ENCODE measurements at places on chromosomes 12 and 14.

DNA sequence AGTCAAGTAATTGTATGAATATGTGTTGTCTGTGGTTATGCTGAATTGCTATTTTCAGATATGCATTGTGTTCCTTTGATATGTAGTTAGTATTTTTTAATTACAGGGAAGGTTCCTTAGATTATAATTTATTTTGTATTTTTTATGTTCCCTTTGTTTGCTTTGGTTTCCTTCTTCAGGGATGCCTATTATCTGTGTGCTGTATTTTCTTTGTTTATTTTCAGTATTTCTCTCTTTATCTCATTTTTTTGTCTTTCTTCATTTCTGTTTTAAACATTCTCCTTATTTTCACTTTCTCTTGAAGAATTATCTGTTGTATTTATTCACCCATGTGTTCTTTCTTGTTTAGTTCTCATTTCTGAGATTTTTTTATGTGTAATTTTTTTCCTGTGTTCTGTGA lies 163.1 kb downstream of the EMP1 start:
- DNase-seq, result no peak

DNA sequence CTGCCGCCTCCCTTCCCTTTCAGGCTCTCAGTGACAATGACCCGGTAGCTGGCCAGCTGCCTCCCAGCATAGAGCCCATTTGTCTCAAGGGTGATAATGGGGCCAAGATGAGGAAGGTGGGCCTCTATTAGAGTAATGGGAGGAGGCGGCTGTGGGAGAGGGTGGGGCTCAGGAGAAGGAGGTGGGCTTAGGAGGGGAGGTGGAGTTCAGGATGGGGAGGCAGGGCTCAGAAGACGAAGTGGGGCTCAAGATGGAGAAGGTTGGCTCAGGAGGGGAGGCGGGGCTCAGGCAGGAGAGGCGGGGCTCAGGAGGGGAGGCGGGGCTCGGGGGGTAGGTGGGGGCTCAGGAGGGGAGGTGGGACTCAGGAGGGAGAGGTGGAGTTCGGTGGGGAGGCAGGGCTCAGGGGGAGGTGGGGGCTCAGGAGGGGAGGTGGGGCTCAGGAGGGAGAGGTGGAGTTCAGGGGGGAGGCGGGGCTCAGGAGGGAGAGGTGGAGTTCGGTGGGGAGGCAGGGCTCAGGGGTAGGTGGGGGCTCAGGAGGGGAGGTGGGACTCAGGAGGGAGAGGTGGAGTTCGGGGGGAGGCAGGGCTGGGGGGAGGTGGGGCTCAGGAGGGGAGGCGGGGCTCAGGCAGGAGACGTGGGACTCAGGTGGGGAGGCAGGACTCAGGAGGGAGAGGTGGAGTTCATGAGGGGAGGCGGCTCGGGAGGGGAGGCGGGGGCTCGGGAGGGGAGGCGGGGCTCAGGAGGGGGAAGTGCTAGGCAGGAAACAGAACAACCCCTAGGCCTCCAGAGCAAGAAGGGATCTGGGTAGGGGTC lies 36.8 kb downstream of the IQSEC3 start:
- DNase-seq, result peak; percentile 34

DNA sequence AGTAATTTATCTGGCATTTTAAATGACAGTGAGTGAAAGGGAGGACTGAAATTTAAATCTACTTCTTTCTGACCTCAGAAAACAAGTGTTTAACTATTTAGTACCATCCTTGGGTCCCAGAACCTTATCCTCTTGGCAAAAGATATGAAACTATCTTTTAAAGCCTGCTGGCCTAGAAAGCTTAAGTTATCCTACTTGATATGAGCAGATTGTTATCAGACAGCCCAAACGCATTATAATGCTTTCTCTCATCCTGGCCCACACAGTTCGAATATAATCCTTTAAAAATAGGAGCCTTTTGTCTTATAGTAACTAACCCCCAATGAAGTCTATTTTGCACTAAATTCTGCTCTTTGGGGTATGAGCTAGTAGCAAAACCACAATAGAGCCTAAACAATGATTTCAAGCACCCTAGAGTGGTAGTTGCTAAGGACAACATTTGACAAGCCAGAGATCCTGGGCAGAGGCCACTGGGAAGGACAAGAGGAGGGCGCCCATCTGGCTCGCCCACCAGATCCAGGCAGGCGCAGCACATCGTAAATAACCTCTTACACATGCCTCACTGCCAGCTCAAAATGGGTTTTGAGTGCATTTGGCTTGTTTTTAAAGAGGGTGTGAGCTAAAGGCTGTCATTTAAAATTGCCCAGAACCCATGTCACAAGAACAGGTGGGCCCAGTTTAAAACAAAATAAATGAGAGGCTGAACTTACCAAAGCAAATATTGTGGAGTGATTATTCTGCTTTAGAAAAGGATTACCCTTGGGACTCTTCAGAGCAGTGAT lies 37.7 kb upstream of the CRY1 start:
- no peak for DNase-seq

- no peak for DNase-seq
Measured at GRCh38 chr14:37232907-37233481, 35.3 kb downstream of the MIPOL1 start.

DNA sequence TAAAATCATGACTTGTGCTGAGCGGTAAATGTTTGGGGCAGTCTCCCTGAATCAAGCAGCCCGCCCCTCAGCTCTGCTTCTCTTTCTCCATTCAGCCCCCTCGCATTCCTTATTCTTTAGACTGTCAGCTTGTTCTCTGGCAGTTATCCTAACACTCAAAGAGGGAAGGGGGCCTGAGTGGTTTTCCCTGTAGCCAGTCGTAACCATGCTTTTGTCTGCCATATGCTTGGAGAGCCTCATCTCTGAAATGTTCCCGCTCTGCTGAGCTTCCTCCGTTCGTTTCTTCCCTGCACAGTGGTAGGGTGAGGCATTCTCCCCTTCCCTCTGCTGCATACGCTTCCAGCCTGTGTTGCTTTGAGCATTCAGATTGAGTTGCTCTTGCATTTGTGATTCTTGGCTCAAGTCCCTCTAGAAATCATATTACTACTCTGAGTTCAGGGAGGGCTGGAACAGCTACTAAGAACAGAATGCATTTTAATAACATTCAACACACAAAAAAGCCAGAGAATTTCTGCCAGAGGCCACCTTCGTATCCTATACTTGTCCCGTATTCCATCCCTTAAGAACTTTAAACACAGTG lies 119.7 kb downstream of the FBXL14 start:
- DNase-seq, result no peak

- no peak for DNase-seq
Measured at GRCh38 chr12:50401500-50402081, 906 bp downstream of the LARP4 start.

DNA sequence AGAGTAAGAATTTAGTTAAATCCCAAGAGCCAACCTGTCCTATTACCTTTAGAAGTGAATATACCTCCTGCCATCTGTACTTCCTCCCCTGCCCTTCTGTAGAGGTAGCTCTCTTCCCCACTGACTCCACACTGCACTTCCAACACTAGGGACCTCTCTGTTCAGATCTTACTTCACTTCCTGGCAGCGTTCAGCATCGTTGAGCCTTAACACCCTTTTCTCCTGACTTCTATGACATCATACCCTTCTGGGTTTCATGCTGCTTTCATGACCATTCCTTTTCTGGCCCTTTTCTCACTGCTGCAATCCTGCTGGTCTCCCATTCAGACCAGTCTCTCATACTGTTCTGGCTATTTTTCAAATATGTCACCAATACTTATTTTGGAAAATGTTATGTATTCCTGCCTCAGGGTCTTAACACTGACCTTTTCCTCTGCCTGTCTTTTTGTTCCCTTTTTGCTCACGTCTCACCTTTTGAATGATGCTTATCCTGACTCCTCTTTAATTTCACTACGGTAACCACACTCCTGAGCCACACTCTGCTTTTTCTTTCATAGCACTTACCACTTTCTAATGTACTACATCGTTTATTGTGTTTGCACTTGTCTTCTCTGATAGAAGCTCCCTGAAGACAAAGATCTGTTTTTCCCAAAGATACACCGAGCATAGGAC lies 67.6 kb downstream of the PLEKHA5 start:
- DNase-seq, result no peak

GRCh38 chr12:54238531-54238930 lies 41.4 kb downstream of the CBX5 start:
- DNase-seq, result no peak

DNA sequence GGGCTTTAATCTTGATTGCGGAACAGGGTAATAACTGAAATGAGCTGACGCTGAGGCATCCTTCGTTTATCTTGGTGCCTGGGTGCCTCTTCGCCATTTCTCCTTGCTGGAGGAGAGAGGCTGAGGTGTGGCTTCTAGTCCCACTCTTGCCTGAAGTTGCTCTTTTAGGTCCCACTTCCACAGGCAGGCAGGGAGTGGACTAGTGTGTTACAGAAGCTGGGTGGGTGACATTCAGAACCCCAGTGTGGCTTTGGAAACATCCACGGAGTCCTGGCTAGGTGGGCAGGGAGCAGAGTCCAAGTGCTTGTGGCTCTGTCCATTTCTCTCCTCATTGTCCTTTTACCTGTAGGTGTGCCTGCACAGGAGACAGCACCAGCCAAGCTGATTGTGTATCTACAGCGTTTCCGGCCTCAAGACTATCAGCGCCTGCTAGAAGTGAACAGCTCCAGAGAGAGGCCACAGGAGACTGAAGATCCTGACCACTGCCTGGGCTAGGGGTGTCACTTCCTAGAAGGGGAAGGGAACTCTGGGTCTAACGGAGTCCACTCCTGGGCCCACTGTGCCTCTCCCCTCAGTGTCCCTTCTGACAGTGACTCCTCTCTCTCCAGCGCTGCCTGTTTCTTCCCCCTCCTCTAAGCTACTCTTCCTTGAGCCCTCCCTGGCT lies 2.4 kb downstream of the THTPA start:
- DNase-seq, result no peak

DNA sequence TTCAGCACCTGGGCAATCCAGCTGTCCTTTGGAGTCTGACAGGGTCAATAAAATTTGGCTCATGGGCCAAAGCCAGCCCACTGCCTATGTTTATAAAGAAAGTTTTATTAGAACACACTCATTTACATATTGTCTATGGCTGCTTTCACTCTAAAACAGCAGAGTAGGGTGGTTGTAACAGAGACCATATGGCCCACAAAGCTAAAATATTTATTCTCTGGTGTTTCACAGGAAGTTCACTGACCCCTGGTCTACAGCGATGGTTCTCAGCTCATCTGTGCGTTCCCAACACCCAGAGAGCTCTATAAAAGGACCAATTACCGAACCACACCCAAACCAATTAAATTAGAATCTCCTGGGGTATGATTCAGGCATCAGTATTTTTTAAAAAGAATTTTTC lies 37.7 kb upstream of the RTRAF start:
- no peak for DNase-seq

- DNase-seq, result no peak
Measured at GRCh38 chr12:26976687-26977086, 37.5 kb downstream of the TM7SF3 start.

- DNase-seq, result no peak
Measured at GRCh38 chr12:57237596-57237931, 8.1 kb downstream of the SHMT2 start.

- no peak for DNase-seq
Measured at GRCh38 chr12:39341179-39341578, 101.7 kb downstream of the KIF21A start.

- no peak for DNase-seq
Measured at GRCh38 chr12:66236969-66237368, 48.0 kb downstream of the IRAK3 start.

GRCh38 chr12:95763809-95764253 lies 26.7 kb downstream of the NTN4 start:
- no peak for DNase-seq

- no peak for DNase-seq
Measured at GRCh38 chr12:119338593-119339363, 4.2 kb downstream of the CCDC60 start.

- DNase-seq, result no peak
Measured at GRCh38 chr14:92223025-92223424, 99.9 kb upstream of the SLC24A4 start.

DNA sequence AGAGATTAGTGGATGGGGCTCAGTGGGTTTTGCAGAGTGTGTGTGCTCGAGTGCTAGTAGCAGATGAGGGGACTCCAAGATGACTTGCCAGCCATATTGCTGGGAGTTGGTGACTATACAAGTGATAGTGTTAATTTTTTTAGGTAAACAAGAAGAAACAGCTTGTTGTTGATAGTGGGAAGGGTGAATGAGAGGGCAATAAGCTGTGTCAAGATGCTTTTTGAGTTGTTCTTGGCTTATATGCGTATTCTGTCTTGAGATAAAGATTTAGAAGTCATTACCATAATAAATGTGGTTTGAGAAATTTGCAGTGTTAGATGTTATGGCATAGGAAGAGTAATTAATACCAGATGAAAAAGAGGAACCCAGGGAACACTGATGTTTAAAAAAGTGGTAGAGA lies 75.3 kb downstream of the RCOR1 start:
- no peak for DNase-seq

- peak; percentile 82 for DNase-seq
Measured at GRCh38 chr14:72420749-72421474, 473.0 kb downstream of the DPF3 start.

- no peak for DNase-seq
Measured at GRCh38 chr12:94039199-94039840, 109.1 kb upstream of the PLXNC1 start.

DNA sequence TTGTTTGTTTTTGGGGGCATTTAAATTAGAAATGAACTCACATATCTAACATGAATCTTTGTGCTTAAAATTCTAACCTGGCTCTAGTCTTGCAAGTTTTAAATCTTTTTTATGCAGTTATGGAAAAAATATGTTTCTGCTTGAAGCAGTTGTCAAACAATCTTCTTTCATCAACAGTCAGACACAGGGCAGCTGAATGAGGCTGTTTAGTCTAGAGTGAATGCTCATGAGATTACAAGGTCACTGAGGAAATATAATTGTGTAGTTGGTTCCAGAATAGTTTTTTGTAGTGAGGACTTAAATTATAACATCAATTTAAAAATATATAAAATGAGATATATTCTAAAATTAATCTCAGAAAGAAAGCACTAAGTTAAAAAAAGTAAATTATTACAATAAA lies 76.5 kb downstream of the TRMT5 start:
- DNase-seq, result no peak

GRCh38 chr12:65867394-65867793 lies 43.1 kb downstream of the HMGA2 start:
- DNase-seq, result no peak

Data from natural killer cell treated with Interleukin-12 subunit alpha and Interleukin-12 subunit beta and Interleukin-15 and Interleukin-18, amount 100 ng/mL, for 72 hours (primary cell).